ENCODE measurements at places on chromosomes 11 and 22.

DNA sequence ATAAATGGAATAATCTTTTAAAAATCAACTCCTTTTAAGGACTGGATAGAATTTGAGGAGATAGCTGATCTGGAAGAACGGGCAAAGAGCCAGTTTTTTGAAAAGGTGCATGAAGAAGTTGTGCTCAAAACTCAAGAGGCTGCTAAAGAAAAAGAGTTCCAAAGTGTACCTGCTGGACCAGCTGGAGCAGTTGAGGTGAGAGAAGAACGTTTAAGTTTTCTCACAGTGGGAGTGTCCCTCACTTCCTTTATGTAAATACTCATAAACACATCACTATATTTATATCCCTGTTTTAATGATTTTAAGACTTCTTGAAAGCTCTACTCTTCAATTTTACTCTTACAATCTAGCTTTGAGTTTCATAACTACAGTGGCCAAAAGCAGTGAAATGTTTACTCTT is 11.7 kb upstream of the ANKRD42 start:
- no peak overlapping the region for H3K27ac ChIP-seq
- H3K27me3 ChIP-seq, result no peaks in the 10 kb centered on the region
- DNase-seq, result no peak
- H3K4me1 ChIP-seq, result no peaks in the 10 kb centered on the region
- no peak overlapping the region for H3K4me3 ChIP-seq
- peaks cover 10% of the 10 kb centered on the region for H3K36me3 ChIP-seq

GRCh38 chr22:48826546-48826945 is 1001.1 kb downstream of the BRD1 start:
- H3K36me3 ChIP-seq, result no peaks in the 10 kb centered on the region
- no peak overlapping the region for H3K27ac ChIP-seq
- H3K4me3 ChIP-seq, result no peak overlapping the region
- no peak for DNase-seq

GRCh38 chr11:8039530-8040260 is 41.3 kb upstream of the TUB start:
- H3K27ac ChIP-seq, result no peak overlapping the region
- H3K4me3 ChIP-seq, result no peak overlapping the region
- no peak for DNase-seq
- no peaks in the 10 kb centered on the region for H3K36me3 ChIP-seq
- H3K27me3 ChIP-seq, result peaks cover 13% of the 10 kb centered on the region

DNA sequence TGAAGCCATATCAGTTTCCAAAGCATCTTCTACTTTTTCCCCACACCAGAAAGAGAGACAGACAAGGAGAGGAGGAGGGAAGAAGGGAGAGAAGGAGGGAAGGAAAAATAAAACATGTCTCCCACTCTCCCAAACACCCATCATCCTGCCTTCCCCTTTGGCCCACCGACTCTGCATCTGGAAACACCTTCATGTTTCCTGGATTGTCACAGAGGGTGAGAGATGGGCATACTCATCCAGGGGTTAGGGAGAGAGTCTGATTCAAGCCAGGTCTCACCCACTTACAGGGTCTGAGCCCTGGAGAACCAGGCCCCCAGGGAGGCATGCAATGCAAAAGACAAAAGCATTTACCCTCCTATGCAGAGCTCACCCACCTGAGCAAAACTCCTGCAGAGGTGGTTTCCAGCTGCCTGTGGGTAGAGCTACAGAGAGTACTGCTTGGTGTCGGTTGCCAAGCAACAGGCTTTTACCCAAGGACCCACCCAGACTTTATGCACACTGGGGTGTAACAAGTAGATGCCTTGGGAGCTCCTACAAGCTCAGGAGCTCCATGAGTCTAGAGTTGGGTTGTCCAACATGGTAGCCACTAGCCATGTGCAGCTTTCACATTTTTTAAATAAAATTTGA is 33.4 kb downstream of the MN1 start:
- no peaks in the 10 kb centered on the region for H3K27me3 ChIP-seq
- H3K27ac ChIP-seq, result no peak overlapping the region
- DNase-seq, result no peak
- no peak overlapping the region for H3K4me3 ChIP-seq
- H3K36me3 ChIP-seq, result peaks cover 95% of the 10 kb centered on the region
- H3K4me1 ChIP-seq, result peaks cover 2% of the 10 kb centered on the region

GRCh38 chr11:122308226-122308625 is 192.2 kb upstream of the BLID start:
- H3K4me3 ChIP-seq, result no peak overlapping the region
- no peaks in the 10 kb centered on the region for H3K27me3 ChIP-seq
- peaks cover 50% of the 10 kb centered on the region for H3K4me1 ChIP-seq
- H3K27ac ChIP-seq, result no peak overlapping the region
- H3K36me3 ChIP-seq, result no peaks in the 10 kb centered on the region

All from neuronal stem cell (in vitro differentiated cells).